Stimulated activated CD8-positive, alpha-beta memory T cell treated with anti-CD3 and anti-CD28 coated beads, Interleukin-7, amount 100 ng/mL, for 1 hour (primary cell): ENCODE measurements at places on chromosomes 11 and 22.

GRCh38 chr11:36312611-36313472, 16.8 kb downstream of the PRR5L start:
- no peak for DNase-seq

DNA sequence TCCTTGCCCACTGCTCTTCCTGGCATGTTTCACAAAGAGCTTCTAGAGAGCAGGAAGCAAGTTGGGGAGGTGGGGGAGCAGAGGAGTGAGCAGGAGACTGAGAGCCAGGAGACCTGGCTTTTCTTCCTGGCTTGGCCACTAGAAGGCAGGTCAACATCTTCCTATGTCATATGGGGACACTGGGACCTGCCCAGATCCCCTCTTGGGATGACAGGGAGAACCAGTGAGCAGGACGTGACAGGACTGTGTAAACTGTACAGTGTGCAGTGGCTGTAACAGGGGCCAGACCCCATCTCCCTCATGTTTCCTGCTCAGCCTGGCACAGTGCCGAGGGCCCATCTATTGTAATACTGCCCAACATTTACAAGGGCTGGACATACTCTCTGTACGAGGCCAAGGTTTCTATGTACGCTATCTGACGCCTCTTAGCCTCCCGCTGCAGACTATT, 29.4 kb downstream of the GDPD5 start:
- DNase-seq, result no peak

DNA sequence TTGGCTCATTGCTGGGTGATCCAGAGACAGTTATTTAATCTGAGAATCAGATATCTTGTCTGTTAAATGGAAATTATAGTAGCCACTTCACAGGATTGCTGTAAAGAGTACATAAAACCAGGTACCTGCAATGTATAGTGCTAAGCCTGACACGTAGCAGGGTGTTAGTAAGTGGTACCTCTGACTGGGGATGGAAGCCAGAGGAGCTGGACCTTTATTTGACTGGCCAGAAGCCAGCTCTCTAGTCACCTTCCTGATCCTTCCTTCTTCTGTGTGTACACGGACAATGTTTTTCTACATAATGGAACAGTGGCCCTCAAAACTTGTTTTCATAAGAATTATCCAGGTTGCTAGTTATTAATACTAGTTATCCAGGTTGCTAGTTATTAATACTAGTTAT, 25.5 kb upstream of the EHF start:
- DNase-seq, result no peak

GRCh38 chr22:17046566-17047348, 38.0 kb upstream of the IL17RA start:
- DNase-seq, result no peak

DNA sequence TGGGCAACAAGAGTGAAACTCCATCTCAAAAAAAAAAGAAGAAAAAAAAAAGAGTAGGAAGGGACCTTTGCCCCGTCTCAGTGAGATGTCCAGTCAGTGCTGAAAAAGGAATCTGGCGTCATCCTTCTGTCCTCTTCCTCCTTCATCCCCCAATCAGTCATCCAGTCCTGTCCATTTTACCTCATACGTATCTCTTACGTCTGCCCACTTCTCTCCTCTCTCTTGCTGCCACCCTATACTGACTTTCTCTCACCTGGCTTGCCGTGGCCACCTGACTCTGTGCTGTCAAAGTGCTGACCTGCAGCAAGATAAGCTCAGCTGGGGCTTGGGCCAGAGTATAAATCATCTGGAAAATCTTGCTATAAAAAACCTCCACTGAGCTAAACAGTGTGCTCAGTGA, 13.6 kb downstream of the SEPTIN3 start:
- DNase-seq, result no peak

- DNase-seq, result no peak
Measured at GRCh38 chr11:60927600-60927999, 3.3 kb downstream of the TMEM132A start.

- no peak for DNase-seq
Measured at GRCh38 chr11:16434036-16434435, 77.7 kb upstream of the SOX6 start.

GRCh38 chr11:32109138-32109537, 18.3 kb downstream of the RCN1 start:
- no peak for DNase-seq

DNA sequence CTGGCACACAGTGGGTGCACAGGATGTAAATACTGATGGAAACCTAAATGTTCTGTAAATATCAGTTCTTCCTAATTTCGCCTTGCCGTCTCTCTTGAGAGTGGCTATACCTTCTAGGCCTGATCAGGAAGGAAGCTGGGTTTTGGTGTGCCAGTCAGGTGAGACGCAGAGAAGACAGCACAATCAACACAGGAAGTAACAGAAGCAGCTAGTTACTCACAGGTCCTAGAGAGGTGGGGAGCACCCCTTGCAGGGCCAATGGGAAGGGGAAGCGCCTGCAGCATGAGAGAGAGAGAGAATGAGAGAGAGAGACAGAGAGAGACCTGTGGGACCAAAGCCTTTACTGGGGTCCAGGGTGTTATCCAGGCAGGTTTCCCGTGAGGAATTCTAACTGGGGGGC, 80.8 kb downstream of the FBLN1 start:
- DNase-seq, result no peak

GRCh38 chr11:32069361-32070058, 21.4 kb upstream of the RCN1 start:
- DNase-seq, result no peak
